Activated T-helper 1 cell treated with Interleukin-2 at 50 U/mL for 16 hours (primary cell): ENCODE measurements at places on chromosomes 11 and 22.

DNA sequence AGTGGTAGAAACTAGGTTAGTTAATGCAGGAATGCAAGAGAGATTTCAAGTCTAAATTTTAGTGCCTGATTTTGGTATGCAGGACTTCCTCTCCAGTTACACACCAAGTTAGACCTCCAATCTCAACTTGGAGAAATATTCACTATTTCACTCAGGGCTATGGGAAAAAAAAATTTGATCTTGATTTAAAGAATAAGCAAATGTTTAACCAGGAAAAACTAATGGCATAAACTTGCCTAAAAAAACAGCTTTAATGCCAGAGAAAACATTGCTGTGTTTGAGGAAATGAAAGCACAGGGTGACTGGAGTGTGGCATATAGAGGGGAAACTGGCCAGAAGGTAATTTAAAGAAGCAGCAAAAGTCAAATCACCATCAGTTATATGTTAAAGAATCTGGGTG is 575.4 kb upstream of the LRRC4C start:
- no peak for DNase-seq

GRCh38 chr11:86703987-86704386 is 31.6 kb upstream of the ME3 start:
- DNase-seq: no peak

DNA sequence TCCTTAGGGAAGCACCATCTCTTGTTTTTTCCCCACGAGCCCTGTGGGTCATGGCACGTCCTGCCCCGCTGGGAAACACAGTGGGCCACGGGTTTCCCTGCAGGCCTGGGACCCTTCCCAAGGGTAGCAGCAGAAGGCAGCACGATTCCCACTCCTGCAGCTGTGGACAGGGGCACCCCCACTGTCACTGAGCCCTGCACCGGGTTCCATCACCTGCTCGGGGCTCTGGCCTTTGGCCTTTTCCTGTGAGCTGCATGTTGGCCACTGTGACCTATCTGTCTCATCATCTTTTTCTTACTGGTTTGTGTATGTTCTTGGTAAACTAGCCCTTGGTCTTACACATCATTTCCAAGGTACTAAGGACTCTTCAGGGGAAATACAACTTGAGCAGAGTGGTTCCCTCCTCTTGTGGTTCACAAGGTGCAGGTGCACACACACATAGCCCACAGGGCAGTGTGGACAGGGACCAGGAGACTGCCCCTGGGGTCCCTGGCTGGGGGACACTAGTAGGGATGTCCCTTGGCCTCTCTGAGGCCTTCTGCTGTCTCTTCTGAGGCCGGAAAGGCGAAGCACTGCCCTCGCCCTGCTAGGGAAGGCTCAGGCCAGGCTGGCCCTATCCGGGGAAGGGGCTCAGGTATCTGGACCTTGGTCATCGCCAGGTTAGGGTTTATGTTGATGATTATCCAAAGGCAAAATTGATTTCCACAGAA is 19.0 kb upstream of the TXNRD2 start:
- no peak for DNase-seq

GRCh38 chr11:92828556-92828955 is 140.9 kb upstream of the MTNR1B start:
- no peak for DNase-seq

- DNase-seq: no peak
Observed at GRCh38 chr11:11416502-11416901, 63.5 kb upstream of the CSNK2A3 start.

- DNase-seq: no peak
Observed at GRCh38 chr11:60504219-60504905, 10.8 kb upstream of the MS4A13 start.

GRCh38 chr11:33775832-33776470 is 1.6 kb upstream of the FBXO3 start:
- no peak for DNase-seq

GRCh38 chr11:12270215-12270797 is 107.1 kb upstream of the PARVA start:
- no peak for DNase-seq

- DNase-seq: no peak
Observed at GRCh38 chr11:70315716-70316115, 45.2 kb downstream of the PPFIA1 start.

DNA sequence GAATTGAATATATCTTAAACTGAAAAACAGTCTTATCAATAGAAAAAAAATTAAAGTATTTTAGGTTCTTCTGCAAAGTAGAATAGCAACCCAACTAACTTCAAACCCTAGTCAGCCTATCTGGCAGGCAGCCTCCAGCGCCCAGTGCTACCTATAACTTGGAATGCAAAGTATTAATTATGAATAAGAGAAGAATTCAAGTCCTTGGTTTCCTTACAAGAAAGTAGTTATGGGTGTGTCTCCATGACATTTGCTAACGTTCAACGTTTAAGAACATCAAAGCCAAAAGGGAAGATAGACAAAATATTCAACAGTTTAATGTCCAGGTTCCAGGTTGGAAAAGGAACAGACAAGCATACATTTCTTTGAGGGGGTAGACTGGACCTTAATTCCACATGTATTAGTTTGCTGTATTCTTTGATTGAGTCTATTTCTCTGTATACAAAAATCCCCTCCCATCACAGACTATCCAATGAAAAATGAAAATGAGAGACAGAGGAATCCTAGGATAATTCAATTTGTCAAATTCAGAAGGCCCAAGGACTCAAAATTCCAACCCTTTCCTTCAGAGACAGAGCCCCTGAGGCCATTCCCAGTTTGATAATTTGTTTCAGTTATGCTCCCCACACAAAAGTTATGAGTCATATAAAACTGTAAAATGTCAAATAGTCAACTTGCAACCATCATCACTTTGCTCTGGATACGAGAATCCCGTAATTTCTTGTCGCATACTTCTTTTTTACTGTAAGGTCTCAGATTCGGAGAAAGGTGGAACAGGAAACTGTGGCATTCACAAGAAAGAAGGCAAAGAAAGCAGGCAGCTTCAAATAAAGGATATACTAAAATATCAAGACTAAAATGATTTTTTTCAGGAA is 83.7 kb upstream of the CHRM4 start:
- no peak for DNase-seq

GRCh38 chr11:66068154-66068821 is 1.8 kb upstream of the PACS1 start:
- peak; percentile 61 for DNase-seq

GRCh38 chr11:62127426-62127825 is 3.6 kb downstream of the INCENP start:
- no peak for DNase-seq

DNA sequence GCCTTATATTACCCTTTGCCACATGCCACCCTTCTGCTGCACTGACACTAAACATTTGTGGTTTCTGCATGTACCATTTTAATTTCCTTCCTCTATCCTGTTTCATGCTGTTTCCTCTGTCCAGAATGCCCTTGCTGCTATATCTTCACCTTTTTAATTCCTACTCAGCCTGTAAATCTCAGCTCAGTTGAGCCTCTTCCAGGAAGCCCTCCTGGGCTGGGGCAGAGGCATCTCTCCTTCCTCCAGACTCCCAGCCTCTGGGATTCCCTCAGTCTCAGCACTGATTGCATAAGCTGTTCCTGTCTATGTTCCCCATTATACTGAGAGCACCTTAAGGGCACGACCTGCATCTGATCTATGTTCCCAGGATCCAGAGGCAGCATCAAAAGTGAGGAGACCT is 98.7 kb downstream of the RNF169 start:
- no peak for DNase-seq

DNA sequence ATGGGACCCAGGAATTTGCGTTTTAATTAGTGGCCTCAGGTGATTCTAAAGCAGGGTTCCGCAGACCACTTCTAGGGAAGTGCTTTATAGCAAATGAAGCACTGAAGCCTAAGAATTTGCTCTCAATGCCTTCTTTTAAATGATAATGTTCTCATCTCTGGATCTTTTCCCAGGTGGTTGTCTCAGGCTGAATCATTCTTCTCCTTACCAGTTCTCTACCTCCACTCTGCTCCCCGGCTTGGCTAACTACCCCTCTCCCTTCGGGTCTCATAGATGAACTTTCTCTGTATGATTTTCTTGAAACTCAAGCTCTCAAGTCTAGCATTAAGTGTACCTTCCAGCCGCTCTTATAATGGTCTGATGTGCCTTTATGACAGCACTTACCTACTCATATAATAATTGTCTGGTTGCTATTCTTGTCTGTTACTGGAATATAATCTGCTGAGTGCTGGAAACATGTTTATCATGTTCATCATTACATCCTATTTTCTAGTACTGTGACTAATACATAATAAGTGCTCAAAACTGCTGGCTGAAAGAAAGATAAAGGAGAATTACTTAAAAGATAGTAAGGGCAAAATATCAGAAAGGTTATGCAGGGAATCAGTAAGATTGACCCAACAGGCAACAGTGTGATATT is 195.9 kb upstream of the SESN3 start:
- no peak for DNase-seq

GRCh38 chr11:29173660-29174062 is 843.2 kb downstream of the KCNA4 start:
- DNase-seq: no peak

DNA sequence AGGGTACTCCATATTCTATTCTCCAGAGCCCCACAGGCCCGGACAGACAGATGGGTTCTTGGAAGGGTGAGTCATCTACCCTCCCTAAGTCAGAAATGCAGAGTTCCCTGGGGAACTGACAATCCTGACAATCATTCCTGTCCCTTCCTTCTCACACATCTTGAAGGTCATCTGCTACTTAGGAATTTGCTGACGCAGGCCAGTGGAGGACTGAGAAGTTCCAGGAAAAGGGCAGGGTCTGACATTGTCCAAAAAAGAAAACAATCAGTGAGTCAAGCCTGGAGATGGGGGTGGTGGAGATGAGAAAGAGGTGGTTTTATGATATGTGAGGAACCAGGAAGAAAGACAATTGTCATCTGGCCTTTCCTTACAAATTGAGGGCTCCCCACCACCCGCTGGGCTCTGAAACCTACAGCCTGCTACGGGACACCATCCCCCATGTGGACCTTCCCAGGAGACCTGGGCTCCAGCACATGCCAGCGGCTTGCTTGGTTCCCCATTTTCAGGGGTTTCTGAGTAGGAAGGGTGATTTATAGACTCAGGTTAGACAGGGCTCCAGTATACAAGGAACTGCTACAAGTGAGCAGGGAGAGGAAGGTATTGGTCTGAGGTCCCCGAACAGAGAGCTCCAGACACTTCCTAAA is 12.9 kb downstream of the CD59 start:
- no peak for DNase-seq

GRCh38 chr11:131840545-131840944 is 470.1 kb downstream of the NTM start:
- DNase-seq: no peak

DNA sequence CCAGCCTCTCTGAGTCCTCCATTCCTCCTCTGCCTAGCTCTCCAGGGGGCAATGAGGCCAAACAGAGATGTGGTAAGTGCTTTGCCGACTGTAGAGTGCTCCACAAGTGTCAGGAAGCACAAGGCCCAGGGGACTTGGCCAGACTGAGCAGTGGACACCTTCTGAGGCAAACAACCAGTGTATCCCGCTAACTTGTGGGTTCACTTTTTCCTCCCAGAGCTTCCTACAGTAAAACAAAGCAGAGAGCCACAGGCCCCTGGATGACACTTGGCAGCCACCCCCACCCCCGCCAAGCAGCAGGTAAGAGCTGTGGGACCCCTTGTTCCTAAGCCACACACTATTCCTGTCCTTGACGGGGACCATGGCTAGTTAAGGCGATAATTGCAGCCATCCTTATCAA is 160.9 kb downstream of the CACNA1I start:
- DNase-seq: no peak

DNA sequence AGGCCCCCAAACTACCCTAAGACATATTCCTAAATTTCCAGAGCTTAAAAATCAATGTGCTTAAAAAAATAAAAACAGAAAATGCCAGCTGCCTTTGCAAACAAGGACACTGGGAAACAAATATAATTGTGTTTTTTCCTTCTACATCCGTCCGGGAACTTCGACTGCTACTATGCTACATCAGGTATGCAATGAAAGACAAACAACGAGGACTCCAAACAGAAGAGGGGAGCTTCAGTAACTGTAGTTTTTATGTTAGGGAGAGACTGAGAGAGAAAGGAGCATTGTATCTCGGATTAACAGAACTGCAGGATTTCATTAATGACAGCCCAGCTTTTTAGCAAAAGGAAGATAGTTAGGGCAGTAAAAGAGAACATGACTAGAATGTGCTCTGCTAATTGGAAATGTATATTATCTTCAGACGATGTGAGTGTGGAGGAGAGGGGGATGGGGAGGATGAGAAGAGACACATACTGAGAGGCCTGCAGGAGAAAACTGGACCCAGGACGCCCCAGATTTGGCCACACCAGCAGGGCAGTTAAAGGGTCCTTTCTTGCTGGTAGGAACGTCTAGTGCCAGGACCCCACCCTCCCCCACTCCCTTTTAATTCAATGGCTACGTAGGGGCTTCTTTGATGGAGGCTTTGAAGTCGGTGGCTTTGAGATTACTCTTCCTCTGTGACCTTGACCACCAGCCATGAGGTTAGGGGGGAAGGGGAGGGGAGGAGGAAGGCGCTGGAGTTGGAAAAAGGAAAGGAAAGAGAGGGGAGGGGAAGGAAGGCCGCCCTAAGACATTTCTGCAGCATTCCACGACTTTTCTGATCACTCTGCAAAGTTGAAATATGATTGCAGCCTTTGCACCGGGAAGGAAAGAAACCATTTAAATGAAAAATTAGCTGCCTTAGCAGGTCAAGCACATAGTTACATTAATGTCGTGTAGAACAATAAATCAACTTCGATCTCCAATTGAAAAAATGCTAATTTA is 187.1 kb downstream of the BLID start:
- no peak for DNase-seq

- no peak for DNase-seq
Observed at GRCh38 chr22:30628491-30628890, 7.1 kb upstream of the SLC35E4 start.

- DNase-seq: no peak
Observed at GRCh38 chr11:68932933-68933577, 29.4 kb downstream of the IGHMBP2 start.

DNA sequence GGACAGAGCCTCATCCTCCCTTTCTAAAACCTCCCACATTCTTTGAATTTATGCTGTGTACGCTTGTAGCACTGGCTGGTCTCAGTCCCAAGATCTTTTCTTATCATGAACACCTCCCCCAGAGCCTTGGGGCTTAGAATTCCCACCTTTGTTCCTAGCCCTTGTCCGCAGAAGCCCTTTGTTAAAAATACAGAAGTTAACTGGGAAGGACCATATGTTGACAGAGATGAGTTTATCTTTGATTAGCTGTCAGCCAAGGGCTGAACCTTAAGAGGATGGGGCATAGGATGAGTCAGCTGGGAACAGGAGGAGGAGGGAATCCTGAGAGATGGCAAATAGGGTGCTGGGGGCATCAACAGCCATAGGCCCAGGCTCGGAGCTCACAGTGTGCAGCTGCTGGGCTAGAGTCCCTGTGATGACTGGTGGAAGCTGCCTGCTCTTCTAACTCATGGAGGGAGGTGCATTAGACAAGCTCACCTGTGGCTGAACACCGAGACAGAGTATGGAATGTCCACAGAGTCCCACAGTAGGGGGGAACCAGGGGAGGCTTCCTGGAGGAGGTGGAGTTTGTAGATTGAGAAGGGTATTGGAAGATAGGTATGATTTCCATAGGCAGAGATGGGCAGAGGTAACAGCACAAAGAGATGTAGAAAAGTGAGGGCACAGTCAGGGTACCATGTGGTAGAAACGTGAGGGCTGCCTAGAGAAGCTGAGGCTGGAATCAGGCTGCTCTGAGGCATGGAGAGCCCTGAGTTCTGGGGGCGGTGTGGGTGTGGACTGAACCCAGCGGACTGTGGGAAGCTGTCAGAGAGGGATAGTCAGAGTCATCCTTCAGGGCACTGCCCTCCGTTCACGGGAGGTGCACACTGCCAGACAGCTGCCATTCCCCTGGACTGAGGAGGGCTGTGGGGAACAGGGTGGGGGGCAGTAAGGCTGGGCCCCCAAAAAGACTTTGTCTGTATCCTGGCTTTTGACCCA is 9.9 kb downstream of the MICAL2 start:
- DNase-seq: no peak
